Stimulated activated CD4-positive, alpha-beta T cell treated with anti-CD3 and anti-CD28 coated beads, Interleukin-12 subunit alpha, Interleukin-12 subunit beta, amount 100 ng/mL, for 24 hours (primary cell): ENCODE measurements at places on chromosomes 16 and 17.

DNA sequence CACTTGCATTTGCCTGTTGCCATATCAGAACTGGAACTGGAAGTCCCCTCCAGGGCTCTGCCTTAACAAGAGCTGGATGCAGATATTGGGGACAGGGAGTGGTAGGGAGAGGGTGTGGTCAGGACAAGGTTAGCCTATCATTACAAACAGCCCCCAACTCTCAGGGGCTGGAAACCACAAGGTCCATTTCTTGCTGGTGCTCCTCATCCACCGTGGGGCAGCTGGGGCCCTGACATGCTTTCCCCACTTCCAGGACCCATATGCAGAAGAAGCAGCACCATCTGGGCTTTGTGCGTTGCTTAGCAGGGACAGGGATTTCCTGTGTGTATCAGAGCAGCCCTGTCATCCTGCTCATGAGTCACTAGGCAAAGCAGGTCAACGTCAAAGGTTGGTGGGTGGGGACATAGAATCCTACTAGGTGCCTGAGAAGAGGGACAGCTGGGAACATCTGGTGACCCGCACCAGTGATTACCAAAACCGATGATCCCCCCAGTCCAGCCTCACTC lies 26.9 kb downstream of the RGS9 start:
- no peak for DNase-seq

- DNase-seq, result no peak
These were observed 57.2 kb downstream of the SDK2 start for GRCh38 chr17:73586921-73587602.

- DNase-seq, result no peak
These were observed 12.8 kb upstream of the PCTP start for GRCh38 chr17:55737976-55738501.

GRCh38 chr16:9843424-9844018 lies 338.7 kb downstream of the GRIN2A start:
- no peak for DNase-seq

DNA sequence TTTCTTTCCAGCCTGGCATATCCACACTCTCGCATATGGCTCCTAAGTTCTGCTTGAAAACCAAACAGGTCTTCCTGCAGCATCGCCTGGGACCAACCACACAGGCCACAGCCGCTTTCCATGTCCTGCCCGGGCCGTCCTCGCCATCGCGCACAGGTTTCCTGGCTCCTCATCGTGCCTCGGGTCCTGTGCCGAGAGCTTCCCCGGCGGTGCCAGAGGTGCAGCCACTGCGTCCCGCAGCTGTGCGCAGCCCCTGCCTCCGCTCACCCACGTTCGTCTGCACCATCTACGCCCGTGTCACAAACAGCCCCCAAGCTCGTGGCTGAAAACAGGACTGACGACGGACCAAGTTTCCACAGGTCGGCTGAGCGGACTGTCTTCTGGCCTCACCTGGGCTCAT lies 6.3 kb upstream of the ZFPM1 start:
- no peak for DNase-seq
